ENCODE measurements at places on chromosomes 1 and 21.

GRCh38 chr1:80892539-80892938 lies 908.2 kb upstream of the ADGRL2 start:
- no peak for DNase-seq

DNA sequence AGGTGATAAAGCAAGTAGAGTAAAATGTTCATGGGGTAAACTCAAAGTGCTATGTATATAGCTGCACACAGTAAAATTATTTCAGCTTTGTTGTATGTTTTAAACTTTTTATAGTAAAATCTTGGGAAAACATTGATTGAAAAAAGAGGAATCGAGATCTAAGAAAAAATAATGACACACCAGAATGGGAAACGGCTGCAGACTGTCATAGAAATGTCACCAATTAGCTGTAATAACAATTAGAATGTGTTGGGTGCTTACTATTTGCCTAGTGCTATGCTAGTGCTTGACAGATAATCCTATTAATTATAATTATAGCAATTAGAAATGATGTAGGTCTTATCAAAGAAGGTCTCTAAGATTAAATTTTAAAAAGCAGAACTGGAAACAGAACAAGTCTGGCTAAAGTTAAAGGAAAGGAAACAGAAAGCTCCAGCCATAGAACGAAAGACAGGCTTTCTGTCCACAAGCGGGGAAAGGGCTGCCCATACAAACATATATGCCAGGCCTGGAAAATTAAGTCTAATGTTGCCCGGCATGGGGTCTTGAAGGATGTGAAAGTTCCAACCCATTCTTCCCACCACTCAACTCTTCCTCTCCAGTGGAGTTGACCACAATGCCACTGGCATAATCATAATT lies 5.0 kb downstream of the PCNX2 start:
- no peak for DNase-seq

DNA sequence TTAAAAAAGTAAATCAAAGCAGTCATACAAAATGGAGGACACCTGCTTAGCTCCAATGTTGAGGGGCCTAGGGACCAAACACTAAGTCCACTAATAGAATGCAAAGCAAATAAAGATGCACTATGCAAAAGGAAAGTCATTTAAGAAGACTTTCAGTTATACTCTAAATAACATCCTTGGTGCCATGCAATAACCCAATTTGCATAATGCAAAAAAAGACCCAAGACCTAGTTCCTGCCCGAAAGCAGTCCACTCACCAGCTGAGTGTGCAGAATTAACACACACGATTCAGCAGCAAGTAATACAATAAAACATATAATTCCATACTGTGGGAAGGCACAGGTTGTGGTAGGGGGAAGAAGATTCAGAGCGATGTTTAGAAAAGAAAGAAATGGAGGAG lies 101.8 kb downstream of the TGFBR3 start:
- no peak for DNase-seq

DNA sequence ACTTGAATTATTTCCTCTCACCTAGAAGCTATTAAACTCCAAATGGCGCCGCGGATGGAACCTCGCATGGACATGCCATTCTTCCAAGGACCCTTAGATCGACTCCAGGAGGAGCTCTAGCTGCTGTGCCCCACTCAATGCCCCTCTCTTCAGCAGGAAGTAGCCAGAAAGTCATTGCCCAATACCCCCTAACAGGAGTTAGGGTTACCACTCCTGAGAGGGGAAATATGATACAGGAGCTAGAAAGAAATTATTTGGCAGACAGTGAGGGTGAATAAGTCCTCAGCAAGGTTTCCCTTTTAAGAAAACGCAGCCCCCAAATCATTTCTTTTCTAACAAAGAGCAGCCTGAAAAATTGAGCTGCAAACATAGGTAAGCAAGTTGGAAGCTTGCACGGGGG lies 28.6 kb downstream of the TFB2M start:
- DNase-seq, result no peak

- DNase-seq, result no peak
Measured at GRCh38 chr1:15732686-15733081, 3.4 kb upstream of the SLC25A34 start.

DNA sequence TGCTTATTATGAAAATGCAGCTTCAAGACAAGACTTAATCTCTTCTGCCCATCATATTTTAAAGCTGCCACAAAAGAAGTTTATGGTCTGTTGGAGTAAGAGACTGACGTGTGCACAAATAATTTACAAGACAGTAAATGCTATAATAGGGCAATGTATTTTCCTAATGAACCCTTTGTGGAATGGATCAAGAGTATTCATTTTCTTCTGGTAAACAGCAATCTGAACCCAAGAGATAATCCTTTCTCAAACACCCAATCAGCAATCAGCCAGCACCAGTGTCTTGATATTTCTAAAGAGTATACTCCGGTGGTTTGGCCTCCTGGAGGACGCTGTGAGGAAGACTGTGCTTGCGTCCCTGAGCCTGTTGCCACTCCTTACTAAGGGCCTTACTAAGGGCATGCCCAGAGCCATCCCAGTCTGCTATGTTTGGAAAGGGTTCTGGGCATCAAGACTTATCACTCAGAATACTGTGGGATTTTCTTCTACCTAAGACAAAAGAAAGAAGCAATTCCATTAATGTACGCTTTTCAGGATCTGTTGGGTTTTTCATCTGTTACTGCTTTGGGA lies 48.8 kb upstream of the LRRC8D start:
- DNase-seq, result no peak

DNA sequence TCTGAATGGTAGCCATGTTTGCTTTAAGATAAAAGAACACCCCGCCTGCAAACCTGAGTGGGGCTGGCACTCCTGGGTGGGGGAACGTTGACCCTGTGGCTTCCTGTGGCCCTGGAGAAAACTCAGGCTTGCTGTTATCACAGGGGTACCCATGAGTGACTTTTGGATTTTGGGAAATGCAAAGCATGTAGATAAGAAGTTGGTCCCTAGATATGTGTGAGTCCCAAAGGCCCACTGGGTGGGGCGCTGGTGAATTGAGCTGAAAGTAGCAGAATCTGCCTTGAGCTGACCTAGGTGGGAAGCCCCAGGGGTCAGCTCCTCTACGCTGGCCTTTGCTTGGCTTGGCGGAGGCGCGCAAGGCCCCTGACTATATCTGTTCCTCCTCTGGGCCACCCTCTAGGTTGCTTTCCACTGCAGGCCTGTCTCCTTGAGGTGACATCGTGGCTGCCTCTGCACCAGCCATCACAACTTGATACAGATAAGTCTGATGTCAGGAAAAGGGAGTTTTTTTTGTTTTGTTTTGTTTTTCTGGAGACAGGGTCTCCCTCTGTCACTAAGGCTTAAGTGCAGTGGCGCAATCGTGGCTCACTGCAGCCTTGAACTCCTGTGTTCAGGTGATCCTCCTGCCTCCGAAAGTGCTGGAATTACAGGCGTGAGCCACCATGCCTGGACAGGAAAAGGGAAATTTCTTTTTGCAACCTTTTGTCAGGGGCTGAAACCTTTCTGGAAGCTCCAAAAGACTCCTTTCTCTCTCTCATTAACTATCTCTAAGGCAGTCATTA lies 72.2 kb downstream of the AGPAT3 start:
- no peak for DNase-seq

DNA sequence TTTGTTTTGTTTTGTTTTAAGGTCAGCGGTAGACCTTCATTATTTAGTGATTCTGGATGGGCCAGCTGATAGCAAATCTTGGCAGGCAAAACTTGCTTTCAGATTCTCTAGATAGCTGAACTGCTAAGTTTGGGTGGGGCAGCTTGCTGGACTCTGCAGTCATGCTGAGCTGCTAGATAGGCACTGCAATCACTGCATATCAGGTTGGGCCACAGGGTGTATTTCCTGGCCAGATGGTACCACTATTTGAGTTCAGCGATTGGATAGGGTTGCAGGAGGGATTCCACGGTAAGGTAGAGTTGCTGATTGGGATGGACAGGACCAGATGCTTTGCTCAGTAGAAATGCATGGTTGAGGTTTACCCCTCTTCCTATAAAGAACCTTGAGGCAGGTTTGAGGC lies 579.3 kb upstream of the ADGRL4 start:
- no peak for DNase-seq

GRCh38 chr1:210476730-210477129 lies 148.0 kb downstream of the HHAT start:
- DNase-seq, result no peak

DNA sequence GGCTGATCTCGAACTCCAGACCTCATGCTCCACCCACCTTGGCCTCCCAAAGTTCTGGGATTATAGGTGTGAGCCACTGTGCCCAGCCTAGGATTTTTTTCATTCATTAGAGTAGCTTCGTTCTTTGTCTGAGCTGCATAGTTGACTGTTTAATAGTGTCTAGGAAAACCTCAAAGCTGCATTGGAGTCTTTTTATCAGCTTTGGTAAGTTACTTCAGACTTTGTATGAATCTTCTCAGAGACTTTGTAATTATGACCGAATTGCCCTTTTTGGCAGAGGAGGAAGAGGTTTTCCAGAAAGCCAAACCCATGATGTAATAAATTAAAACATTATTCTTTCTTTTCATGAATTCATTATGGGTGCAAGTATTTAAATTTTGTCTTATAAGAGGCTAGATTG lies 5.1 kb downstream of the DNAJB4 start:
- no peak for DNase-seq

DNA sequence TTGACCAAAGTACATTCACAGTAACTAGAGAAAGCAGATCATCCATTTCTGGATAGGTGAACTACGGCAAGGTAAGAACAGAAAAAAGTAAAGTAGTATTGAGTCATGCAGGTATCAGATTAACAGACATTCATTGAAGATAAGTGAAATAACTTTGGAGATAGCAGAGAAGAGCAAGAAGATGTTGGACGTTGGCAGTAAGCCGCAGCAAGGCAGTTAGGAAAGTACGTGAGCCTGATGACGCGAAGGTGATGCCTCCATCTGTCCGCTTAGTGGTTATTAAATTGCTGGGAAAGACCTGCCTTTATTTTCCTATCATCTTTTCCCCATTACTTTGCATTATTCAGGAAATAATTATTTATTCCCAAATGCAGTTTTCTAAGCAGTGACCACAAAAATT lies 24.9 kb upstream of the KIAA1614 start:
- no peak for DNase-seq

DNA sequence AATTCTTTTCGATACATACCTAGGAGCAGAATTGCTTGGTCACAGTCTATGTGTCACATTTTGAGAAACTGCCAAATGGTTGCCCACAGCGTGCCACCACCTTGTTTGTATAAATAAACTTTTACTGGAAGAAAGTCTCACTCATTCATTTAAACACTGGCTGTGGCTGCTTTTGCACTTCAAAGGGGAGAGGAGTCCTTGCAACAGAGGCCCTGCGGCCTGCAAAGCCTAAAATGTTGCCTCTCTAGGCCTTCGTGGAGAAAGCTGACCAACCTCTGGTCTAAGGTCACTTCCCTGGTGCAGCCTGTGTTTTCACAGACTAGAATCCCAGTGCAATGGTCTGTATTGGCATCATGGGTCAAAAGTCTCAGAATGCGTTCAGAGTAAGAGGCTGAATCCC lies 8.3 kb downstream of the RIPK4 start:
- DNase-seq, result no peak

GRCh38 chr1:159951551-159951950 lies 2.5 kb downstream of the SLAMF9 start:
- DNase-seq, result no peak

DNA sequence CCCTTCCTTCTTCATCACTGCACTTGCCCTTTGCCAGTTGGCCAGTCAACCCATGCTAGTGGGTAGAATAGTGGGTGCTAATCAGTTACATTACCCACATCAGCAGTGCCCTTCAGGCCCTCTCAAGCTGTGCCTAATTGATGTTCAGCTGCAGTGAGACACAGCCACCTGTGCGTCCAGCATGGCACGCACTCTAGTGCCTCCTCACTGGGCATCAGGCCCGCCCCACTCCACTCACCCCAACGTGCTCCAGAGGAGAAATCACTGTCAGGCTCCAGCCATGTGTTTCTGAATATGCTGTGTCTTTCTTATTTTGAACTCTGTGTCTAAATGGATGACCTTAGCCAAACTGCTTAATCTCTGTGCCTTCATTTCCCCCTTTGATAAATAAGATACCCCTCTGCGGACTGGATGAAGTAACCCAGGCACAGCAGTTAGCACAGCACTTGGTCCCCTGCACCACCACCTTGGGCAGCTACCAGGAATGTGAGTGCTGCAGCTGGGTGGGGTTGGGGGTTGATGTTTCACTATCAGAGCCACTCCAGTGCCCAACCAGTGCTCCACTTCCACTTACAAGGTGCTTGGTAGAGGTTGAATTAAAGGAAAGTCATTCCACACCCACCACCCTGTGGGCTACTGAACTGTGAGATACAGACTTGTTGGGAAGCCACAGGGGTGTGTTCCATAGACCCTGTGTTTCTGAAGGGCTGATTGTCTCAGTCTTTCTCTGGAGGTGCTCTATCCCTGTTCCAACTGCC lies 8.9 kb upstream of the ADORA3 start:
- no peak for DNase-seq

DNA sequence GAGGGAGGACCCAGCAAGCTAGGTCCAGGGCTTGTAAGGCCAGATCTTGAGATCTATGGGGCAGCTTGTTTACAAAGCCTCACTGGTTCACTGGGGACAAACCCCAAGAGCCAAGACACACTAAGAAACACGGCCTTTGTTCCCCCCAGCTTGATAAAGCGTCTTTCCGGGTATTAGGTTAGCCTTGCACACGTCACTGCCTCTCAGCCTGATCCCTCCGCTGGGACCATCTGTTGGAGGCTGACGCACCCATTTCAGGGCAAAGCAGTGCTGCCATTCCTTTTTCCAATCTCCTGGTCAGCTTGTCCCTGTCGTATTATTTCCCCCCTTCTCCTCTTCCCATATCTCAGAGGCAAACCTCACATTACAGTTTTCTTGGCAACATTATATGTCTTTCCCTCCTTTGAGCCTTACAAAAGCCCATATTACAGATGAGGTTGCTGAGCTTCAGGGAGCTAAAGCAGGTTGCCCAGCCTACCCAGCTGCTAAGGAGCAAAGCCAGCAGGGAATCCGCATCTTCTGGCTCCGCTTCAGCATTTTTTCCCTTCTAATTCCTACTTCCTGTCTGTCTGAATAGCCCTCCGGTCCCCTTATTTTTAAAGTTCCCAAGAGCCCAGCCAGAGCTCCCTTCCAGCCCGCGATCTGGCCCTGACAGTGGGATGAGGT lies 4.1 kb downstream of the HEYL start:
- DNase-seq, result no peak
